ENCODE measurements at places on chromosomes 11 and 22.

DNA sequence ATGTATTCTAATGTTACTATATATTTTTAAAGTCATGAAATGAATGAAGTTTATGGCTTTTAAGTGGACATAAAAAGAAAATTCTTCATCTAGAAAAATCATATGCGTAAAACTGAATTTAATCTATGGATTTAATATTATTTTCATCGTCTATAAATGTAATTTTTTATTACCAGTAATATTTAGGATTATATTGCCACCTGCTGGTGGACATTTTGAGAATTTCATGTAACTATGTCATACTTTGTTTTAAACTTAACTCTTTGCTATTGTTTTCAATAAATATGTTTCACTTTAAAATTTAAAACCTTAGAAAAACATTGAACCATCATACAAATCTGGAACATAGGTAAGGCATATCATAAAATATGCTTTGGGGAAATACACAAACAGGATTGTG is 66.5 kb upstream of the CEP126 start:
- DNase-seq, result no peak

DNA sequence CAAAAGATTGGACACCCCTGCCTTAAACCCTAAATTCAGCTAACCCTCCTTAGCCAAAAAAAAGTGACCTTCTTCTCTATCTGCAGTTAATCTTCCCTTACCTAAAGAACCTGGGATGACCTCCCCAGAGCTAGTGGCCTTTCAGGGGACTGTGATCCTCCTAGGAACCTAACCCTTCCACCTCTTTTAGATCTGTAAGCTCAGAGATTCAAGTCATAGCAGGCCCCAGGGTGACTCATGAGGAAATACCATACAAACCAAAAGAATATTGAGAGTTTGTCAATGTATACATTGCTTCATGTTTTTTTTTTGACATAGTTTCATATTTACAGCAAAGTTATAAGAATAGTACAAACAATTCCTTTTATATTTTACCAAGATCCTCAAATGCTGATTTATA is 38.3 kb upstream of the CXCR5 start:
- peak; percentile 50 for DNase-seq

GRCh38 chr22:41915786-41916493 is 1.1 kb upstream of the SHISA8 start:
- DNase-seq, result no peak

DNA sequence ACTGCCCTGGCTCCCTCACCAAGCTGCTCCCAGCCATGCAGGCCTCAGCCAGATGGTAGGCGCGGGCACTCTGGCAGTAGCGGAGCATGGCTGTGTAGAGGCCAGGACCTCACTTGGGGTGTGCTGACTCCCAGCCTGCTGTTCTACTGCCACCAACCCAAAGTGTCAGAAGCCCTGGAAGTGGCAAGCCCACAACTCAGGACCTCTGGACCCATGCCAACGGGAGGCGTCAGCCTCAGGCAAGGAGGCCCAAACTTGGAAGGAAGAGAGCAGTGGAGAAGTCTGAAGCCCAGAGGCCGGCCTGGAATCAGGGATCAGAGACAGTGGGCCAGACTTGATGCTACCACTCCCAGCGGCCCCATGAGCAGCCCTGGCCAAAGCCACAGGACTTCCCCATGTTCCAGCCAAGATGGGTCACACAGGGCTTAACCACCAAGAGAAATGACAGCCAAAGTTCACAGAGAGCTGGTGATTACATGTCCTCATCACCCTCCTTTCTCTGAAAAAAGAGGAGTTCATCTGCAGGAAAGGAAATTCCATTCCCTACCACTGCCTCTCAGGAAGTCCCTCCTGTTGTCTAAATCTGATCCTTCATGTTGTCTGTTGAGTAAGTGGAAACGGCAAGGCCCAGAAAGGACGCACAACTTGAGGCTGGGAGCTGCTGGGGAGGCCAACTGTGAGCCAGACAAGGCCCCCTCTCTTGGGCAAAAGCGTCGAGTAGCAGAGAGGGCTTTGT is 4.4 kb downstream of the ARRB1 start:
- DNase-seq, result no peak

DNA sequence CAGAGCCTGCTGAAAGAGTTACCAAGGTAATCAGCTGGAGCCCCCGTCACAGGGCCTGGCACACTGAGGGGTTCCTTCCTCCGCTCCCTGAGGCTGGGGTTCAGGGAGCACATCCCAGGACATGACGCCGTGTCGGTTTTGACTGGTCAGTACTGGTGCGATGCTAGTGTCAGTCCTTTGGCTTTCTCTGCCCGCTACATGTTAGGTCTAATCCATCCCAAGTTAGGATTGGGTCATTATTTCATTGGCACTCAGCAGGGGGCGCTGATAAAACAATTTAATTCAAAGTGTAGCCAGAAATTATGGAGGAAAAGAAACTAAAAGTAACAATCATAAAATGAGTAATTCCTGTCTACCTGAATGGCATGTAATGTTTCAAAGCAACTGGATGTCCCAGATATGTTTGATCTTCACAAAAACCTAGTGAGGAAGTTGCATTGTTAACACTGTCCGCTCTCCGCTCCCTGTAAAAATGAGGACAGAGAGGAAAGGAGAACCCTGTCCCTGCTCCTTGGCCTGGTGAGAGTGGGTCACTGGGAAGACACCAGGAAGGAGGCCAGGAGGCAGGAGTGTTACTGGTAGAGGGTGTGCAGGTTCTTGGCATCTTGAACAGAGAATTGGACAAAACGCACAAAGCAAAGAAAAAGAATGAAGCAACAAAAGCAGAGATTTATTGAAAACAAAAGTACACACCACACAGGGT is 27.1 kb downstream of the TSKU start:
- DNase-seq, result peak; percentile 41

DNA sequence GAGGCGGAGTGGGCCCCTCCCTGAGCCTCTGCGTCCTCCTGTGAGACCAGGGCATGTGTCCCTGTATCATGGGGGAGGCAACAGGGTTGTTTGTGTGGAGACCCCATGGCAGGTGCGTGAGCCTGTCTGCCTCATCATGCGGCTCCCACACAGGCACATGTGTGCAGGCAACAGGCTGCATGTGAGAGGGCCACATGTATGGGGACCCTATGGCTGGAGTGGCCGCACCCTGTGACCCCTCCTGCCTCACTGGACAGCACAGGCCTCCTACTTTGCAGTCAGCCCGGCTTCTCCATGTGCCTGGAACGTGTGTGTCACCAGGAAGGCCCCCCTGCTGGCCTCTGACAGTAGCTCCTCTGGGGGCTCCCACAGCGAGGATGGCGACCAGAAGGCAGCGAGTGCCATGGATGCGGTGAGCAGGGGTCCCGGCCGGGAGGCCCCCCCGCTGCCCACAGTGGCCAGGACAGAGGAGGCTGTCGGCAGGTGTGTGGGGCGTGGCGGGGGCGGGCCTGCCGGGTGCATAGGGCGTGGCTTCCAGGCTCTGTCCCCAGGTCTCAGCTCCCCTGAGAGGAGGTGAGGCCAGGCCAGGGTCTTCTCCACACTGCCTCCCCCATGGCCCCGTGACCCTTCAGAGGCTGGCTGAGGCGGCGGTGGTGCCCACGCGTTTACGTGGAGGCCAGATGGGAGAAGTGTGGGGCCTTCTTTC is 34.1 kb downstream of the SBF1 start:
- no peak for DNase-seq

DNA sequence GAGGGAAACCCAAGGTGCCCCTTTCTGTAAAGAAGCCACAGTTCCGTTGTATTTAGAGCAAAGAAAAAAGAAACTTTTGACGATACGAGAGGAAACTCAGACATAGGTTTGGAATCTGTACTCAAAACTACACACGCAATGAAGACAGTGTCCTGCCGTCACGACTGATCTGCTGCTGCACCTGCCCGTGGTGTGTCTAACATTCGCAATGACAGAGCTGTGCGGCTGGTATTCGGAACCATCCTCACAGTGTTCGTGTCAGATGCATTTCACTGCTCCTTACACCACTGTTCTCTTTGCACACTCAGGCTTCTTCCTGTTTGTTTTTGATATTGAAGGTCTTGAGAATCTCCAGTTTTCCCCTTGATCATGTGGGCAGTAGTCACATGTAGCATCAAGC is 84.8 kb downstream of the RTL6 start:
- DNase-seq, result no peak

DNA sequence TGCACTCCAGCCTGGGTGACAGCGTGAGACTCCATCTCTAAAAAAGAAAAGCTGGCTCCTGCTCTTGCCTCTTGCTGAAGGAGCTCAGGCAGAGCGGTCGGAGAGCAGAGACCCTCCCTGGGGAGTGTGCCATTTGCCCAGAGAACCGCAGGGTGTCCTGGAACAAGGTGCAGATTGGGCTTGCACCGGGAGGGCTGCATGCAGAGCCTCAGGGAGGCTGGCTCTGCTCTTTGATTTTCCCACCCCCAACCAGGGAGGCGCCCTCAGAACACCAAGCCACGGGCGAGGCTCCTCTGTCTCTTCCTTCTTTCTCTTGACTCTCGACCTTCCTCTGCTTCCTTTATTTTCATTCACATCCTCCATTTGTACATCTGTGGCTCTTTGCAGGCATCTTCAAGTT is 889.1 kb downstream of the OPCML start:
- DNase-seq, result no peak
